ENCODE measurements at places on chromosomes 12 and 14.

GRCh38 chr12:6536894-6537579 is 2.7 kb downstream of the GAPDH start:
- no peak for DNase-seq

DNA sequence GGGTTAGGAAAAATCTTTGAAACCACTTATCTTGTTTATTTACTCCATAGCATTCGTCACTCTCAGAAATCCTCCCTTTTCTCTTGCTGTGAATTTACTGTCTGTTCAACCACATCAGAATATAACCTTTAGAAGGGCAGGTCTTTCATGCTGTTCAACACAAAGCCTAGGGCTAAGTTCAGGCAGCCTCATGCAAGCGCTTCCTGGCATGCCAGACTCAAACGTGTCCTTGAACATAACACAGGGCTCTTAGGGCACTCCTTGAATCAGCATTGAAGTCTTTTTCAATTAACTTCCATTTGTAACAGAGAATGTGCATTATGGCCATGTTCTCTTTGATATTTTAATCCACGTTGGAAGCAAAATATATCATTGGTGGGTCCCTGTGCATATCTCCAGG is 377.7 kb downstream of the GLT1D1 start:
- DNase-seq = no peak

- no peak for DNase-seq
Measured at GRCh38 chr12:85325442-85325841, 45.4 kb downstream of the ALX1 start.

DNA sequence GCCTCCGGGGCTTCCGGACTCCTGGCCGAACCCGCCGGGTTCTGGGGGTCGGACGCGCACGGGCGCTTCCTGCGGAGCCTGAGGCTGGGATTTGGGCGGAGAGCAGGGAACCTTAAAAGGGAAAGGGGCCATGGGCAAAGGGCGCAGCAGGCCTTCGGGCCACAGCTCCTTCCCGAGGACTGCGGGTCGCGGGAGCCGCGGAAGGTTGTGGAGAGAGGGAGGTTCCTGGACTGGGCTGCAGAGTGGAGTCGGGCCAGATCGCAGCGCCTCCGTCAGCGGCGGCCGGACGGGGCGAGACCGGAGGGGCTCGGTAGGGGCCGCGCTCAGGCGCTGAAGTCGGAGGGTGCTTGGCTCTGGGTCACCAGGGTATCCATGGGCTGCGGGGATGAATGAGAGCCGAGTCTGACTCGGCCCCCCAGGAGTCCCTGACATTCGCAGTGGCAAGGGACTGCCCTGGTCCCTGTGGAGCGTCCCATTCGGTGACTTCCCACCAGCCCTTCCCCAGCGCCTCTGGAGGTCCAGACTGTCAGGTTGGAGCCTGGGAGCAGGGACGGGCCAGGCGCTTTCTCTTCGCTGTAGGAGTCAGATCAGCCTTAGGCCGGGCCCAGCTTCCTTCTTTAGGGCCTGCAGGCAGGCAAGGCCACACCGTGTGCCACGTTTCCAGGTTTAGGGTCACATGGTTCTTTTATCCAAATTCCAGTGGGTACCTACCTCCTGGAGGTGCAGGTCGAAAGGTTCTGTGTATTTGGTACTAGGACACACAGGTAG is 938 bp upstream of the SLC25A29 start:
- DNase-seq = no peak

GRCh38 chr12:82089369-82090121 is 268.6 kb downstream of the CCDC59 start:
- DNase-seq = no peak

DNA sequence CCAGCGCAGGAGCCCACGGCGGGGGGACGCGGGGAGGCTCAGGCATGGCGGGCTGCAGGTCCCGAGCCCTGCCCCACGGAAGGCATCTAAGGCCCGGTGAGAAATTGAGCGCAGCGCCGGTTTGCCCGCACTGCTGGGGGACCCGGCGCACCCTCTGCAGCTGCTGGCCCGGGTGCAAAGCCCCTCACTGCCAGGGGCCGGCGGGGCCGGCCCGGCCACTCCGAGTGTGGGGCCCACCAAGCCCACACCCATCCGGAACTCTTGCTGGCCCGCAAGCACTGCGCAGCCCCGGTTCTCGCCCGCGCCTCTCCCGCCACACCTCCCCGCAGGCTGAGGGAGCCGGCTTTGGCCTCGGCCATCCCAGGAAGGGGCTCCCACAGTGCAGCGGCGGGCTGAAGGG is 8.5 kb upstream of the TSPAN8 start:
- DNase-seq = no peak

DNA sequence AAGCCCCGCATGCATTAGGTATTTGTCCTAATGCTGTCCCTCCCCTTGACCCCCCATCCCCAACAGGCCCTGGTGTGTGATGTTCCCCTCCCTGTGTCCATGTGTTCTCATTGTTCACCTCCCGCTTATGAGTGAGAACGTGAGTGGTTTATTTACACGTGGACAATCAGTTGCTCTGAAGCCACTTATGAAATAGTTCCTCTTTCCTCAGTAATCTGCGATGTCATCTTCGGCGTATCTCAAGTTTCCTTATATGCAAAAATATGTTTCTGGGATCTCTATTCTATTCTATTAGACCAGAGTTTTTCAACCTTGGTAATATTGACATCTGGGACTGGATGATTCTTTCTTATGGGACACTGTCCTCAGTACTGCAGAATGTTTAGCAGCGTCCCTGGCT is 56.0 kb upstream of the DCD start:
- DNase-seq = no peak

Data from CD8-positive, alpha-beta T cell (primary cell).